ENCODE measurements at places on chromosomes 3 and 15. TPM values are rescaled to one million over a fixed set of nuclear protein-coding genes. Genes with fewer than 3 reads are reported as not detected.

GRCh38 chr15:69032703-69033373 is 18.3 kb downstream of the NOX5 start:
- DNase-seq = no peak

GRCh38 chr15:48354694-48355303 is 23.6 kb downstream of the DUT start:
- DNase-seq = no peak

DNA sequence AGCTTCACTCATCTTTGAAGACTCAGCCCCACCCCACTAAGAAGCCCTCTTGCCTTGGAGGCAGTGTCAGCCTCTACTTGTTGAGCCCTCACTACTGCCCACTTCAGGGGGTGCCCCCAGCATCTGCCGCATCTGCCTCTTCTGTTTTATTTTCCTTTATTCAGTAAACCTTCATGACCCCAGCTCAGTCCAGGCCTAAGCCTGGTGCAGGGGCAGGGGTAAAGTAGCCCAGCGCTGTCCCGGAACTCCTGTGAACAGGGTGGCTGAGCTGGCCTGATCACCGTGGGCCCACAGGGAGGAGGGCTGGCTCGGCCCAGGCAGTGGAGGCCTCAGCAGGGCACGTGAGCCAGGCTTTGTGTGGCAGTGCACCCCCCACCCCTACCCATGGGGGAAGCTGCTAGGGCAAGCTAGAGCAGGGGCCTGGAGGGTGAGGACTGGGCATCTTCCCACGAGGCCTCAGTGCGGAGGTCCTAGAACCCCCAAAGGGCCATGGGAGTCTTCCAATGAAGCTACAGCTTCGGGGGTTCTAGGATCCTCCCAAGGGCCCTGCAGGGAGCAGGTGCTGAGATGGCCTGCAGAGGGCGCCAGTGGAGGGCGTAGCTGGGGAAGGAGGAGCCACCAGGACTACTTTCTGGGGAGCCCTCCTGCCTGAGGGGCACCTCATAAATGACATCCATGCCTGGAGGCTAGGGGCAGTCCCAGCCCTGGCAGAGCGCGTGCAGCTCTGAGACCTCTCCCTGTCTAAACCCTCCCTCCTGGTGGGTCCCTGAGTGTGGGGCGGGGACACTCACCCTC is 36.0 kb downstream of the TSPAN3 start:
- DNase-seq = peak; percentile 75

DNA sequence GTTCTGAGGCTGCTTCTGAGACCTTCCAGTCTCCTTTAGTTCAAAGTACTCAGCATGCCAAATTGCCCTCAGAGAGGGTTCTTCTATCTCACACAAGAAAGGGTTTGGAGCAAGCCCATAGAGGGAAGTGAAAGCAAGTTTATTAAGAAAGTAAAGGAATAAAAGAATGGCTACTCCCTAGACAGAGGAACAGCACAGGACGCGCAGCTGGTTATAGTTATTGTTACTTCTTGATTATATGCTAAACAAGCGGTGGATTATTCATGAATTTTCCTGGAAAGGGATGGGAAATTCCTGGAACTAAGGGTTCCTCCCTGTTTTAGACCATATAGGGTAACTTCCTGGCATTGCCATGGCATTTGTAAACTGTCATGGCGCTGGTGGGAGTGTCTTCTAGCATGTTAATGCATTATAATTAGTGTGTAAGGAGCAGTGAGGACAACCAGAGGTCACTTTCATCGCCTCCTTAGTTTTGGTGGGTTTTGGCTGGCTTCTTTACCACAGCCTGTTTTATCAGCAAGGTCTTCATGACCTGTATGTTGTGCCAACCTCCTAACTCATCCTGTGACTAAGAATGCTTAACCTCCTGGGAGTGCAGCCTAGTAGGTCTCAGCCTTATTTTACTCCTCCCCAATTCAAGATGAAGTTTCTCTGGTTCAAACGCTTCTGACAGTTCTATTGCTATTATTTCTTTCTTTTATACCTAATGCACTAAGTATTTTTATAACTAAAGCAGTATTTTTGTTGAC is 26.3 kb downstream of the SCN11A start:
- no peak for DNase-seq

DNA sequence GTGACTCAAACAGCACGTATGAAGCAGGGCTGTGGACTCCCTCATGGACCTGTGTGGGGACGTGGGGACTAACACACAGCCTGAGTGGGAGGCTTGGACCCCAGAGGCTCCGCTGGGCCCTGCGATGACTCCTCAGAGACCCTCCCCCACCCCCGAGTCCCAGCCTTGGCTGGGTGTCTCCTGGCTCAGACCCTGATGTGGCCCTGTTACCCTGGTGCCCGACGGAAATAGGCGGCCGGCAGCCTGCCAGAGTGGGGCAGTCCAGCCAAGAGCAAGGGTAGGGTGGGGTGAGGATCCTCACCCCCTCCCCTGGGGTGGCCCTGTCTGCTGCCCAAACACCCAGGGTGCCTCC is 15.3 kb downstream of the TNK2 start:
- DNase-seq = peak; percentile 28

- no peak for DNase-seq
Measured at GRCh38 chr3:41267975-41268640, 68.8 kb downstream of the CTNNB1 start.

- no peak for DNase-seq
Measured at GRCh38 chr3:77871436-77871835, 831.5 kb downstream of the ROBO2 start.

GRCh38 chr3:72481542-72481941 is 366.7 kb downstream of the SHQ1 start:
- no peak for DNase-seq

- no peak for DNase-seq
Measured at GRCh38 chr3:103105206-103105605, 670.4 kb downstream of the ZPLD1 start.

DNA sequence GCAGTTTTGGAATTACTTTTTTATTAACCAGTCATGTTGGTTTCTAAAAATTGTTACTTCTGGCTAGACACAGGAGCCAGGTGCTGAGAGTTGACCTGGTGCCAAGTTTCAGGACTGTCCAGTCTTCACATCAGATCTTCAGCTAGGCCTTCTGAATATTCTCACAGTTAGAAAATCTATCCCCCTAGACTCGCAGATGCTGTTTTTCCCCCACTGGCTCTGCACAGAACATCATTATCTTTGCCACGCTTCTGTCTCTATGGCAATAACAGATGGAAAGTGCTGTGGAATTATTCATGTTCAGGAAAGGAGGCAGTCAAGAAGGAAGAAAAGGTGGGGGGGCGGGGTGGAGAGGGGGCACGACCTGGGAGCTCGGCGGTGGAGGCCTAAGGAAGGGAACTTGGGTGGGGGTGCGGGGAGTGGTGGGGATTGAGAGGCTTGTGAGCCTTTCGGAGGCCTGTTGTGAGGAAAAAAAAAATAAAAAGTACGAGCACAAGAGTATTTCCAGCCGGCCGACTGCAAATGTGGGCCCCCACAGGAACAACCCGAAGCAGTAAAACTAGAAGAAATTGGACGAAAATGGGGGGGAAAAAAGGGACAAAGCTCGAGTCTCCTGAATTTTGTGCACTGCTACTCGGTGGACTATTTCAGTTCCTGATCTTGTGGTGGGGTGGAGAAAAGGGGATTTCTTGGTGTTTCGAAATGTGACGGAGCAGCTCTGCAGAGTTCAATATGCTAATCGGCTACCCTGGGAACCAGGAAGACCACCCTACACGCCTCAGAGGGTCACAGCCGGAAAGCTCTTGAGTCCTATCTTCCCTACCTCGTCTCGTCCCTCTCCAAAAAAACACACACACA is 1.5 kb upstream of the SKIL start:
- peak; percentile 52 for DNase-seq

GRCh38 chr3:178561239-178561638 is 25.0 kb downstream of the KCNMB2 start:
- DNase-seq = no peak

GRCh38 chr15:75659141-75659771 is 11.5 kb downstream of the SNX33 start:
- DNase-seq = no peak

DNA sequence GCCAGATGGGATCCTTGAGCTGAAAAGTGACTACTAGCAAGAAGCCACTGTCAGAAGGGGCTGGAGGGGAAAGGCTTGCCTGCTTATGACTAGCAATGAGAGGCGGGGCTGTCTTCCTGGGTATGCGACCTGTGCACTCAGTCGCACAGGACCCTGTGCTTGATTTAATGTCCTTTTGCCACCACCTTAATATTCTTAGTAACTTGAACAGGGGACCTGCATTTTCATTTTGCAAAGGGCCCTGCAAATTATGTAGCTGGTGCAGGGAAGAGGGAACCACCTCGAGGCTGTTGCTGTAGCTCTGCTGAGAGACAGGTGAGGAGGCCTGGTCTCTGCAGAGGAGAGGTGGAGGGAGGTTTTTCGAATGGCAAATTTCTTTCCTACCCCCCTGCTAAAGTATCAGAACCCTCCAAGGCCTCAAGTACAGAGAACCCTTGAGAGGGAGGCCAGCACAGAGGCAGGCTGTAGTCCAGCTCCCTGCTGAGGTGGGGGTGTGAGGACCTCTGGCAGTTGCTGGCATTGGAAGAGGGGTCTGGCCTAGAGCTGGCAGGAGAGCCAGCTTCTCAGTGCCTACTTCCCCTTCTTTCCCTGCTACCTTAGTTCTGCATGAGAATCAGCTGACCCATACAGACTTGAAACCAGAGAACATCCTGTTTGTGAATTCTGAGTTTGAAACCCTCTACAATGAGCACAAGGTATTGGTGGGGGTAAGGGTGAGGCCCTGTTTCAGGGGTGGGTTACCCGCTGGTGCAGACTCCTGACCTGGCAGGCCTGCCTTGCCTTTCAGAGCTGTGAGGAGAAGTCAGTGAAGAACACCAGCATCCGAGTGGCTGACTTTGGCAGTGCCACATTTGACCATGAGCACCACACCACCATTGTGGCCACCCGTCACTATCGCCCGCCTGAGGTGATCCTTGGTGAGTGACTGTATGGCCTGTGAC is 11.4 kb downstream of the CLK3 start:
- no peak for DNase-seq

DNA sequence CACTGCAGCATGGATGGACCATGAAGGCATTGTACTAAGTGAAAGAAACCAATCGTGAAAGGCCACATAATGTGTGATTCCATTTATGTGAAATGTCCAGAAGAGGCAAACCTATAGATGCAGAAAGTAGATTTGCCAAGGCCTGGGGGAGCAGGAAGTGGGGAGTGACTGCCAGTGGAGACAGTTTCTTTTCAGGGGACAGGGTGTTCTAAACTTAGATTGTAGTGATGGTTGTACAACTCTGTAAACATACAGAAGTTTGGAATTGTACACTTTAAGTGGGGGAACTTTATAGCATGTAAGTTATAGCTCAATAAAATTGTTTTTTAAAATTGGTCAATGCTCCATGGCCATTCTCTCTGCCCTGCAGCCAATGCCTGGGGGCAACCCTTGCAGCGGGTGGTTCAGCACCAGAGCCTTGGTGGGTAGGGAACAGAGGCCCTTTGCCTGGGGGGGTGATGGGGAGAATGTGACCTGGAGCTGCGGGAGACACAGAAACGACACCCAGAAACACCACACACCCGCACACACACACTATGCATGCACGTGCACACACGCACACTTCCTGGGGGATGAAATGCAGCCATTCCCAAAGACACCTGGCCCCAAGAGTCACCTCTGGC is 43.1 kb downstream of the DNAJB8 start:
- no peak for DNase-seq

- DNase-seq = no peak
Measured at GRCh38 chr15:71447328-71448250, 332.3 kb downstream of the THSD4 start.

DNA sequence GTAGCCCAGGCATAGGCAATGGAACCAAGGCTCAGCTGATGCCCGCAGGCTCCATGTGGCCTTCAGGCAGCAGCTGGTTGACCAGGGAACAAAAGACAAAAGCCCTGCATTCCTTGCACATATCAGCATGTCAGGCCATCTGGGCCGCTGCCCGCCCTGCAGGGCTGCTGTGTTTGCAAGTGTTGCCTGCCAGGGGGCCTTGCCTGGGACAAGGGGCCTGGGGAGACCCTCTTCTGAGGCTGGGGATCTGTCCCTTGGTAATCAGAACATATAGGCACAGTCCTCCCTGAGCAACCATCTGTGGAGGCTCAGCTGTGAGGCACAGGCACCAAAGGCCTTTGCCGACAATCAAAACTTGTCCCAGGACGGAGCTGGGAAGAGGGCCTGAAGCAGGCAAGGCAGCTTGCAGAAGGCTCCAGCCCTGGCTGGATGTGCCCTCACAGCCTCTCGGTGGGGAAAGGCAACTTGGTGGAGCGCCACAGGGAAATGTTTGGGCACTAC is 138.2 kb downstream of the TPRA1 start:
- no peak for DNase-seq

- peak; percentile 61 for DNase-seq
Measured at GRCh38 chr3:141366285-141367037, 1.8 kb upstream of the ZBTB38 start.

DNA sequence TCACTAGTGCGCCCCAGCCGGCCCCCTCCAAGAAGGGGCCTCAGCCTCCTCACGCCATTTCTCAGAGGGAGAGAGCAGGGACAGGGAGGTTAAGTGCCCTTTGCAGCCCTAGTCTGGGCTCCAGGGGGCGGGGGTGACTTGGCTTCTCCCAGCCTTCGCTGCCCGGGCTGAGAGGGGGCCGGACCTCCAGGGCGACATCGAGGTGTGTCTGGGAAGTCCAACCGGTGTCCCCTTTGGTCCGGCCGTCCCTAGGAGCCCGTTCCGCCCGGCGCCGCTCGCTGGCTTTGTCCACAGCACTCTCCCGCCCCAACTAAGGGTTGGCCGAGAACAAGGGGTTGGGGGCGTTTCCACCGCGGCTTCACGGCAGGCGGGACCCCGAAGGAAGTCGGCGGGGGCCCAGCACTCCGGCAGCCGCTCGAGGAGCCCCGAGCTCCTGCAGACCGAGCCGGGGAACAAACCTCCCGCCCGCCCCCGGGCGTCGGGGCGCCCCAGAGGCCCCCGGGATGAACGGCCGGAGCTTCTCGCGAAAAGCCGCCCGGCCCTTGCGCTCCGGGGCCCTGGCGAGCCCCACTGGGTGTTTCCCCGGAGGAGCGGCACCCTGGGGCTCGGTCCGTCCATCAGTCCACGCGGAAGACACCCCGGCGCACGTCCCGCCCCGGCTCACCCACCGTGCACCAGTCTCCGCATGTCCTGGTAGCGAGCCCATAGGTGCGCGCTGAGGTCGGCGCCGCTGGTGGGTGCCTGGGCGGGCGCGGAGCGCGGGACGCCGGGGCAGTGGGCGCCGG is 627 bp downstream of the NT5DC2 start:
- DNase-seq = peak; percentile 60

Gene IFT57
- total RNA-seq = 62.9 TPM

Gene GOLGA6D
- not detected for total RNA-seq

Gene ARL14
- total RNA-seq = 22.2 TPM

Gene SELENOS
- total RNA-seq = 115 TPM

Gene CCDC39
- not detected for total RNA-seq

Gene HGD
- 15.7 TPM for total RNA-seq

Gene RASGRF1
- total RNA-seq = not detected

Measured in mucosa of descending colon (tissue), 3 donors.